Endothelial cell (in vitro differentiated cells): ENCODE measurements at places on chromosomes 16 and 17.

DNA sequence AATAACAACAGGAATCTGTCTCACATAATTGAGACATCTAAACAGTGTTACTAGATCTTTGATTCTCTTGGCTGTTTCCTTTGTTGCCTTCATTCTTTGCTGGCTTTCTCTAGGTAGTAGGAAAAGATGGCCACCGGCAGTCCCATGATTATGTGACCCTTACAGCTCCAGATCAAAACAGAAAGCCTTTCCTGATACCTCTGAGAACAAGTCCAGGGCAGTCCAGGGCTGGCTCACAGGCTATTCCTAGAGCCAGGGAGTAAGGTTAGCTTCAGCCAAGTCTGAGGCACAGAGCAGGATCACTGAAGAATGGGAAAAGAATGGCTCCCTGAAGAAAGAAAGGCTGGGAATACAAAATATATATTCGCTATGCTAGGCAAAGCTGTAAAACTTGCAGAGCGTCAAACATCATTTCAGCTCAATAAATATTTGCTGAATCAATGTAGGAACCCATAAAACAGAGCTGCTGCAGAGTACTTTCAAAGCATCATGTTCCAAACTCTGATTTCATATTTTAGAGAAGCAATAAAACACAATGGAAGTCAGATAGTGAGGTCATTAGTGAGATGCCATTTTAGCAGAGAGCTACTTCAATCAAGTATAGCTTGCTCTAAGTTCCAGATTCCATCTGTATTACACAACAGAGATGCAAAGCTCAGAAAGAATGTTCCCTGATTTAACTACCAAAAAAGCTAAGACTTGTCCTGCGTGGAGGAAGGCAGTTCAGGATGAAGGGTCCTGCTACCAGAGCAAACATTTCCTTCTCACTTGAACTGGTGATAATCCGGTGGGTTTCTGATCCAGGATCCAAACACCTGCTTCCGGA lies 23.4 kb downstream of the ADAT1 start:
- DNase-seq = no peak

DNA sequence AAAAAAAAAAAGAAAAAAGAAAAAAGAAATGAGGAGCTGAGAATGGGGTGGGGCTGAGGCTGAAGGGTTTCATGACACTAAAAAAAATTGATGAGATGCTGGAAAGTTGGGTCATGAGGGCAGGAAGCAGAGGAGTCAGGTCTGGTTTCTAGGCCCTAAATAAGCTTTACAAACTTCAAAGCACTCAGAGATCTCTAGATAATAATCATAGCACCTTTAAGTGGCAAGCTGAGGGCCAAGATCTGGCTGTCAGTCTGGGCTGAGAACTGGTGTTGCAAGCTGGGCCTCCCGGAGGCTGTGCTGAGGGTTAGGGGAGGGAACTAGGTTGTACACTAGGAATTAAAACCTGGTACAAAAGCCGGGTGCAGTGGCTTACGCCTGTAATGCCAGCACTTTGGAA lies 6.4 kb downstream of the ZNF764 start:
- DNase-seq = no peak

DNA sequence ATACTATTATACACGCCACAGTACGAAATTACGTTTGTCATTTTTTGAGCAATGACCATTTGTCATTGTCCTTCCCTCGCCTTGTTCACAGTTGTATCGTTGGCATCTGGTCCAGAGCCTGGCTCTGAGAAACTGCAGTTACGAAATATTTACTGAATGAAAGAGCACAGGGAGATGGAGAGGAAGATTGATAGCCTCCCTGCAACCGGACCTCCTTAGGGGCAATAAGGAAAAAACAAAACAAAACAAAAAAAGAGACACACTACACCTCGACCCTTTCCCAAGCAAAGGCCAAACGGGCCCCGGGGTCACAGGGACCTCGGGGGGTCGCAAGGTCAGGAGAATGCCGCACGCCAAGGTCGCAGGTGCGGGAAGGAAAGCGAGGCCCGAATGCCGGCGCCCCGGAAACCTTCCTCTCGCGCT lies 857 bp downstream of the GOT2 start:
- DNase-seq = no peak

DNA sequence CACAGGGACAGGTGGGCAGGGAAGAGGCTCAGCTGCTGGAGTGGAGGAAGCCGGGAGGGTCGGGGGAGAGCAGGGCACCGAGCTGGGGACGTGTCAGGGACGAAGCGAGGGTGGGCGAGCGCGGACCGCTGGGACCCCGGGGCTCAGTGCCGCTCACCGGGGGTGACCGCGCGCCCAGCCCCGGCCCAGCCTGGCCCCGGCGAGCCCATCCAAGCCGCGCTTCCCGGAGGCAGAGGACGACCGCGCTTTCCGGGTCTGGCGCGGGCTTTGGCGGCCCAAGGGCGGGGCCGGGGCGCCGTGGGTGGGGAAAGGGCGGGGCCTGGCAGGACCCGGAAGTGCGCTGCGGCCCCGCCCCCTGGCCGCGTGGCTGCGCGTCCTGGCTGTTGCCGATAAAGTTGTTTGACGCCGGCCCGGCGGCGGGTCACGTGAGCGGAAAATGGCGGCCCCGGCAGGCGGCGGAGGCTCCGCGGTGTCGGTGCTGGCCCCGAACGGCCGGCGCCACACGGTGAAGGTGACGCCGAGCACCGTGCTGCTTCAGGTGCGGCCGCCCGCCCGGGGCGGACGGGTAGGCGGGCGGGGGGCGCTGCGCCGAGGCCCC lies at the start of gene ASPSCR1:
ASPSCR1 (plus strand) TSS at position 419 of the 598 bp plus-strand sequence; CDS start at position 437, 18 bp downstream.
- DNase-seq = peak; percentile 93

- no peak for DNase-seq
These were observed 12.1 kb downstream of the GUCY2D start for GRCh38 chr17:8014558-8014850.

DNA sequence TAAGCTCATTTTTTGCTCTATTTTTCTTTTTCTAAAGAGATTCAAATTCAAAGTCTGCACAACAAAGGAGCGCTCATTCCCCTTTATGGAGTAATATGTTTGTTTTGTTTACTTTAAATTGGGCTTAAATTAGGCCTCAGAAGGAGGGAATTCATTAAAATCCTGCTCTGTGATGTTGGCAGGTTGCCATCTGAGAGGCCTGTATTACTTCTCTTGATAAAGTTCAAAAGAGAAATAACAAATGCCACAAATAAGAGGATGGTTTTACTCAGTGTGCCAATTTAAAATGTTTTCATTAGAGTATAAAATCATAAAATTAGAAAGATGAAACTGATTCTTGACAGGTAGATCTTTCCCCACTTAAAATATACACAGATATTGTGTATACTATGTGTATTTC lies 54.5 kb upstream of the HLF start:
- no peak for DNase-seq
